DMS79 (cell line): ENCODE measurements at places on chromosomes 1 and 21.

DNA sequence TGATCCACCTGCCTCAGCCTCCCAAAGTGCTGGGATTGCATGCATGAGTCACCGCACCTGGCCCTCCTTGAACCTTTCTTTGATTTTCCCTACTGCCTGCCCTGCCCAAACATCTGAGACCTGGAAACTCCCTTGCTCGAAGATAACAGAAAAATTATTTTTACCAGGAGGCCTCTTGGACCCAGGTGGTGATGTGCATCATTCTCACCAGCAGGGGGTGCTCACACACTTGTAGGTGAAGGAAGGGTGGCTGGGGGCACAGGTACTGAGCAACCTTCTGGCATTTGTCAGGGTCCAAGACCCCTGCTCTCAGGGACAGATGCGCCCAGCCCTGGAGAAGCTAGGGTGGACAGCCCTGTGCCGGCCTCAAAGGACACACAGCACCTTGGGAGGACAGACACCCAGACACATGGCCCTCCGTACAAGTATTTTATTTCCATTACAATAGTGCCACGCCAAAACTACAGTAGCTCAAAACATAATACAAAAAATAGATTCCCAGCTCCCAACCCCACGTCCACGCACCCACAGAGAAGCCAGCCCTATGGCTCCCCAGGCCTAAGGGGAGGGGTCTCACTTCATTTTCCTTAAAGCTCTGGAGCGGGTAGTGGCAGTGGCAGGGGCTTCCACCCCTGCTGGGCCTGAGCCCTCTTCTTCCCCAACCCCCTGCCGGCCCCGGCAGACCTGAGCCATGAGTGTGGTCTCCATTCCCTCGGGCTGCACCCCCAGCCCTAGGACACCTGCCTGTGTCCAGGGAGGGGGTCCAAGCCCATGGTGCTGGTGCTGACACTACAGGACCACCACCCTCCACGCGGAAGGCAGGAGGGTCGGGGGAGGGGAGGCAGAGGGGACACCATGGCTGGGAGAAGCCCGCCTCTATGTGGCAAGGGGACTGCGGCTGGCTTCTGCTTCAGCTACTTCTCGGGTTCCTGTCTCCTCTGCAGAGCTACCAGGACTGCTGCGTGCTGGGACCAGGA, 40.4 kb upstream of the EIF4G3 start:
- no peak for DNase-seq

- peak; percentile 63 for DNase-seq
Observed at GRCh38 chr1:27556781-27557595, 47.0 kb downstream of the AHDC1 start.

GRCh38 chr1:1087351-1088028, 13.4 kb upstream of the RNF223 start:
- DNase-seq: no peak

- DNase-seq: no peak
Observed at GRCh38 chr1:55885619-55886018, 670.5 kb upstream of the USP24 start.

- no peak for DNase-seq
Observed at GRCh38 chr1:174743654-174744561, 255.8 kb upstream of the CACYBP start.

GRCh38 chr1:111471012-111471411, 2.8 kb upstream of the C1orf162 start:
- DNase-seq: no peak

DNA sequence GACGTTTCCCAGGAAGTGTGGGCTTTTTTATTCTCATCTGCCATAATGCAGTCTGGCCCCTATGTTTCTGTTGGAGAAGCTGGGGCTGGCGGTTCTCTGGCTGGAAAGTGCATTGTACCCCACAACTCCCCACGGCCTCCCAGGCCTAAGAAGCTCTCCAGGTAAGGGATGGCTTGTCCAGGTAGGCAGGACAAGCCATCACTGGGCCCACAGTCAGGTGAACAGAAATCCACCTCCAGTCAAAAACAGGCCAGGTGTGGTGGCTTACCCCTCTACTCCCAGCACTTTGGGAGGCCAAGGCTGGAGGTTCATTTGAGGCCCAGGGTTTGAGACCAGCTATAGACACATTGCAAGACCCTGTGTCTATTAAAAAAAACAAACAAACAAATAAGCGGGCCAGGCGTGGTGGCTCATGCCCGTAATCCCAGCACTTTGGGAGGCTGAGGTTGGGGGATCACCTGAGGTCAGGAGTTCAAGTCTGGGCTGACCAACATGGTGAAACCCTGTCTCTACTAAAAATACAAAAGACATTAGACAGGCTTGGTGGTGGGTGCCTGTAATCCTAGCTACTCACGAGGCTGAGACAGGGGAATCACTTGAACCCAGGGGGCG, 3.1 kb upstream of the WNT9A start:
- no peak for DNase-seq

GRCh38 chr1:1175221-1176062, 1.8 kb downstream of the TTLL10 start:
- peak; percentile 68 for DNase-seq

DNA sequence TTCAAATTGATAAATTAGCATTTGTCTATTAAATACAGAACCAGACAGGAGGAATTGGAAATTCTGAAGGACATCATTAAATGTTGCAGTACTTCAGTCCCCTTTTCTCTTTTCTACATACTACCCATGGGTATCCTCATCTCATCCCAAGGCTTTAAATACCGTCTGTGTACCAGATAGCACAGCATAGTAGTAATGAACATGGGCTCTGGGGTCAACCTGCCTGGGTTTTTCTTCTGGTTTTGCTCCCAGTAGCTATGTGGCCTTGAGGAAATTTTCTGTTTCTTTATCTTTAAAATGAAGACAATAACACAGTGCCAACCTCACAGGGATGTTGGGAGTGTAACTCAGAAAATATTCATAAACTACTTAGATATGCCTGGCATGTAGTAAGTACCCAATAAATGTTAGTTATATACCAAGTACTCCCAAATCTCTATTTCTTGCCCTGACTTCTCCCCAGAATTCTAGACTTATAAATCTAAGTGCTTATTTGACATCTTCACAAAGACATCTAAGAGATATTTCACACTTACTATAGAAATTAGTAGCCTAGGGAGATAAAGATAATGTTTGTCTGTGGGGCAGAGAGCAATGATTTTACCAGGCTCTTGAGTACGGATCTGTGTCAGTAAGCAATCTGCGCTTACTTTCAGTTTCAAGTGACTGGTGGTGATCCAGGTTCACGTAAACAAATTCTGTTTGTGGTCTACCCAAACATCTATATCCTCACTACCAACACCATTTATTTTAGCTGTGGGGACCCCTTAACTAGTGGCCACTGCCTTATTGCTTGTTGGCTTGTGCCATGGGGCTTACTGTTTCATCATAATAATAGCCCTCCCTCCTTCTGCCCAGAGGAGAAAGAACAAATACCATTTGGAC, 37.3 kb downstream of the VANGL2 start:
- no peak for DNase-seq

GRCh38 chr1:221170171-221170570, 290.9 kb downstream of the HLX start:
- DNase-seq: no peak

DNA sequence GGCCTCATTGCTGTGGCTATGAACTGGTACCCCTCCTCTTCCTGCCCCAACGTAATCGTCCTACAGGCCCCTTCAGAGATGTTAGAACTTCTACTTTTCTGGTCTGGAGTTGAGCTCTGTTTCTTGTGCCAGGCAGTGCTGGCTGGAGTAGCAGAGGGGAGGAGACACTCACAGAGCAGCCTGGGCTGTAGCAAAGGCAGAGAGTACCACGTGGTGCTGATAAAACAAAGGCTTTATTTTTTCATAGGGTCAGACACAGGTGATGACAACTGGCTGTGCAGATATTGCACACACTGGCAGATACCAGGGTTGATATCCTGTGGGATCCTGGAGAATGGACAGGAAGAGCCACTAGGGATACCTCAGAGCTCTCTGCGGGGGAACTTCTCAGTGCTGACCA, 23.2 kb downstream of the CRCT1 start:
- DNase-seq: no peak

GRCh38 chr1:161388639-161389038, 21.0 kb upstream of the CFAP126 start:
- DNase-seq: no peak

- no peak for DNase-seq
Observed at GRCh38 chr1:20421441-20421840, 64.6 kb downstream of the CAMK2N1 start.

- no peak for DNase-seq
Observed at GRCh38 chr1:230899841-230900251, 31.5 kb upstream of the C1orf198 start.

GRCh38 chr1:197092491-197093023, 25.5 kb upstream of the F13B start:
- no peak for DNase-seq

GRCh38 chr1:233816348-233816747, 88.1 kb upstream of the SLC35F3 start:
- no peak for DNase-seq

DNA sequence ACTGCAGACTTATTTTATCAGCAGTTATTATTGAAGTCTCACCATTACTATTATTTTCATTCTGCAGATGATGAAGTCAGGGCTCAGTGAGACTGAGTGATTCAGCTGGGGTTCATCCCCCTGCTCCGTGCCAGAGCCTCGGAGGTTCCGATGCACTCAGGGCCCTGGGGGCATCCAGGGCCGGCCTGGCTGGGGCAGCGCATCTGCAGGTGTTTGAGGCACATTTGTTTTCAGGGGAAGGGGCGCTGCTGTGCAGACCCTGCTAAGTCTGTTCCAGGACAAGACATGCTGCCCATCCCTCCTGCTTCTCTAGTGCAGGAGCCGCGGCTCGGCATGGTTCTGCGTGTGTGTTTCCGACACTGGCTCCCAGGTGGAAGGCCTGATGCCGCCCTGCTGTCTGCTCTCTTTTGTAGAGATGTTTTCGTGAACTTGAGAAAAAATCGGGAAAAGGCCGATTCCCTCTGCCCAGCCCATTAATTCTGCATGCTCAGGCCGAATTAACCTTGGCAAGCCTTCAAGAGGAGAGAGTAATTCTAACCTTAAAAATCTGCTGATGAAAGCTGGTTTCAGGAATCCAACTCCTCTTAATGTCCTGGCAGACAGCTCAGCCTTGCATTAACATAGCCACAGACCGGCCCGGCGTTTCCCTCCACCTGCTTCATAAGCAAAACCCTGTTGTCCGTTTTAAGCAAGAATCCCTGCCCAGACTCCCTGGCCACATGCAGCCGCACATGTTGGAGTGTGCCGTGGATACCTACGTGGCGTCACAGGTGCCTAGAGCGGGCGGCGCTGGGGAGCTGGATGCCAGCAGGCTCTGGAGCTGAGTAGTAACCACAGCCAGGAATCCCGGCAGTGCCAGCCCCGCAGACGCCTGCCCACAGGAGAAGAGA, 316.0 kb upstream of the VAMP3 start:
- peak; percentile 78 for DNase-seq

DNA sequence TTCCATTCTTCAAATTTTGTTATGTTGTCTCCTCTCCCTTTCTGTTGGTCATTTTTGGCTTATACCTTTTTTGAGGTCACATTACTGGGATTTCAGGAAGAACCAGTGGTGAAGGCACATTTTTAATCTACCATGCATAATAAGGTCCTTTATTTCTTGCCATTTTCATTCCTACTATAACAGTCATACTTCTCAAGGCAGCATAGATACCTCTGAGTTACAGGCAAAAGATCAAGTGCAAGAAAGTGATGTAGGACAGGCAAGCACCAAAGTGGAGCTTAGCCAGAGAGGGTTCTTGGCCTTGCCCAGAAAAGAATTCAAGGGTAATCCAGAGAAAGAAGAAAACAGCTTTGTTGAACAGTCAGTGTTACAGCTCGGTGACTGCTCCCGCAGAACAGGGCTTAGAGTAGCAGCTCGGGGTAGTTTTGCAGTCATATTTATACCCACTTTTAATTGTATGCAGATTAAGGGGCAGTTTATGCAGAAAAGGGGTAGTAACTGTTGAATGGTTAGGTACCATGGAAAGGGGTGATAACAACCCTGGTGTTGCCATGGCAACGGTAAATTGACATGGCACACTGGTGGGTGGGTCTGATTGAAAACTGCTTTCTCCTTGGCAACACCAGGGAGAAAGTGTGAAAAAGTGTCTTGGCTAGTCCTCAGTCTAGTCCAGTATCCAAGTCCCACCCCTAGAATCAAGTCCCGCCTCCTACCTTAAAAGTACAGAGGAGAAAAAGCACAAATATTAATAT, 39.6 kb upstream of the DOCK7 start:
- no peak for DNase-seq

GRCh38 chr21:44737706-44738354, 26.5 kb upstream of the TSPEAR start:
- DNase-seq: no peak

- DNase-seq: no peak
Observed at GRCh38 chr1:233006541-233006973, 56.1 kb downstream of the NTPCR start.

DNA sequence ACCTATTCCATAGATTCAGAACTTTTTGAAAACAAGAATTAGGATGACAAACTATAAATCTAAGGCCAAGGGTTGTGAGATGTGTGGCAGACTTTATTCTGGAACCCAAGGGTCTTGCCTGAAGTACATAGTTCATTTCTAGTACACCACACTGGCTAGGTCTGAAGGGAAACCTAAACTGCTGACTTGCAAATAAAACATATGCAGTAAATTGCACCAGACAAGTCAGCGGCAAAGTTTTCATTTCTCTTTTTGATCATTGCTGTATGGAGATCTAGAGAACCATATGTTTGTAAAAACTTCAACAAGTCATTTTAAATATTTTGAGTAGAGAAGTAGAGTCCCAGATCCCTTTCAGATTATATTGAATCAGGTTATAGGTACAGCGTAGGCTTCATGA, 43.9 kb downstream of the TNFSF4 start:
- DNase-seq: no peak

GRCh38 chr1:166888373-166889111, 12.5 kb upstream of the TADA1 start:
- DNase-seq: no peak

DNA sequence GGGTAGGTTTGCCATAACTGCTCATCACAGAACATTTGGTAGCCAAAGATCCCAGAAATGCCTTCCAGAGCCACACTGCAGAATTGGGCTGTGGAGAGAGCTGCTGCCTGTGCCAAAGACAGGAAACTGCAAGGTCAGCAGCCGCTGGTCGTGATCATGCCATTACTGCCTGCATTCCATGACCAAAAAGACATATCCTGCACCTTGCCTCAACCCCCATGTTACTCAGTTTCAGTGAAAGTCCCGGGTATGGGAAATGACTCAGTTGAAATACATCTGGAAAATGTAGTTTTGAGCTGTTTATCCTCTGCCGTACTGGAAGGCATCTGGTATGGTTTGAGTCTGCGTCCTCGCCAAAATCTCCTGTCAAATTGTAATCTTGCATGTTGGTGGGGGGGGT, 161.7 kb downstream of the FCRL5 start:
- DNase-seq: no peak

- DNase-seq: no peak
Observed at GRCh38 chr1:97247196-97247595, 525.6 kb downstream of the PTBP2 start.

- no peak for DNase-seq
Observed at GRCh38 chr1:160104486-160104885, 6.1 kb upstream of the IGSF8 start.

GRCh38 chr1:32342704-32343103, 6.7 kb upstream of the MARCKSL1 start:
- DNase-seq: no peak

DNA sequence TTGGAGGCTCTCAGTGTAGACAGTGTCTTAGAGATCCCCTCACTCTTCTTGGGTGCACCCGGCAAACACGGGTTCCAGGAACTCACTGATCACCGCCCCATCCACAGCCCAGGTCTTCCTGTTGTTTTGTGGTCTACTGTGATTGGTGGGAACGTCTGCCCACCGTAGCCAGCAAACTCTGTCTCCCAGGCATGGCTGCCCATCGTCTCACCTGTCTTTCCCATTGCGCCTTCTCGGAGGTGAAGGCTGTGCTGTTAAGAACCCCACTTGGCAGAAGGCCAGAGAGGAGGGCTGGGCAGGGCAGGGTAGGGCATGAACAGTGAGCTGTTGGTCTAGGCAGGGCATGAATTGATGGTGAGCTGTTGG, 14.1 kb upstream of the KCNA2 start:
- DNase-seq: no peak
